Left ventricle myocardium inferior (tissue), 1 donor: ENCODE measurements at places on chromosomes 11 and 22.

DNA sequence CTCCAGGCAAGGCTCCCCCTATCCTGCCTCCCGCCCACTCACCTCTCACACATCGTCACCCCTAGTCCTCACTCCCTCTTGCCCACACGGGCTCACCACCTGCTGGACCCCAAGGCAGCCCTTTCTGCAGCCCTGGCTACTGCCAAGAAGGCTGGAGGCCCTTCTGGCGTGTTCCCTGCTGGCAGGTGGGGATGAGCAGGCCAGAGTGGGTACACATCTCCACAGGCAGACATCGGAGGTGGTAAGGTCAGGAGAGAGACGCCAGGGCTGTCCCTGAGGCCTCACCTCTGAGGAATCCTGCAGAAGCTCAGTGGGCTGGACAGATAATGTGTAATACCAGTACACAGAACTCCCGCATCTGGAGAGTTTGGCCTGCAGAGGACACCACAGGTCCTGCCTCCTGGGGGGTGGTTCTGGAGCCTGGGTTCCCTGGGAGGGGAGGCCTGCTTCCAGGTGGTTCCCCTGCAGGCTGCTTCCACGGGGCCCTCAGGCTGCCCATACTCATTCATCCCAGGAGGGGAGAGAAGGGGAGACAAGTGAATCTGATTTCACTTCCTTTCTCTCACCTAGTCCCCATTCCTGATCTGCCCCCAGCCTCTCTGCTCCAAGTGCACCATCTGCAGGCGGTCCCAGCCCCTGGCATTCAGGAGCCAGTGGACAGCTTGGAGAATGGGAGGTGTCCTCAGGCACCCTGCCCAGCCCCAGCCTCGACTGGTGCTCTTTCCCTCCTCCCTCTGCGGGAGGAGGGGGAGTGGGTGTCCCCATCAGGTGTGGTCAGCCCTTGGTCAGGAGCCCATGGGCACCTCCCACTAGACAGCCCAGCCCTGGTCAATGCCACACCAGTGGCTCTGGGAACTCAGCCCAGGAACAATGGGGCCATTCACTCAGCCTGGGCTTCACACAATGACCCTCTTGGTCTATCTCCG is 6.1 kb upstream of the CHST1 start:
- no peak for DNase-seq

DNA sequence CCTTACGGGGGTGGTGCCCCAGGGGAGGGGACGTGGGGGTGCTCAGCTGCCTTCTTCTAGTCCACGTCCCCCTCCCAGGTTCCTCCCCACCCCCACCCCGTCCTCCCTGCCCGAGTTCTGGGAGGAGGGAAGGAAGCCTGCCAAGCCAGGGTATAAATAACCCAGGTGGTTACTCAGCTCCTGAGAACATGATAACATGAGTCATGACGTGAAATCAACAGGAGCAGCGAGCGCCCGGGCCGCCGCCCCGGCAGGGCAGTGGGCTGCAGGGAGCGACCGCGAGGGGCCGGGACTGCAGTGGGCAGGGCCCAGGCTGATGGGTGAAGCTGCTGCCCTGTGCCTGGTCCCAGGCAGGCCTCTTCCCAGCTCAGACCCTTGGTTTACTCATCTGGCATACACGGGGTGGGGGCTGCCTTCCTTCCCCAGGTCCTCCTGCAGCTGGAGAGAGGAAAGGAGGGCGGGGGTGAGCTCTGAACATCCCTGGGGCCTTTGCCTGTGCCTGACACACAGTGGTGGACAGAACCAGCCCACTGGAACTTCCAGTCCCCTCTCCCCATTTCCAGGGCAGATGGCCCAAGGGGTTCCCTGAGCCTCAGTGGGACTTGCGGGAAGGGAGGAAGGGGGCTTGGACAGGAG is 8.8 kb upstream of the PDGFB start:
- peak; percentile 67 for DNase-seq

- DNase-seq: no peak
Observed at GRCh38 chr11:102760344-102761035, 19.9 kb downstream of the MMP10 start.

GRCh38 chr22:43777286-43777685 is 34.8 kb downstream of the EFCAB6 start:
- DNase-seq: no peak

GRCh38 chr11:14934641-14935351 is 37.4 kb downstream of the CALCA start:
- no peak for DNase-seq

- no peak for DNase-seq
Observed at GRCh38 chr11:39209981-39210380, 2249.5 kb downstream of the LRRC4C start.

DNA sequence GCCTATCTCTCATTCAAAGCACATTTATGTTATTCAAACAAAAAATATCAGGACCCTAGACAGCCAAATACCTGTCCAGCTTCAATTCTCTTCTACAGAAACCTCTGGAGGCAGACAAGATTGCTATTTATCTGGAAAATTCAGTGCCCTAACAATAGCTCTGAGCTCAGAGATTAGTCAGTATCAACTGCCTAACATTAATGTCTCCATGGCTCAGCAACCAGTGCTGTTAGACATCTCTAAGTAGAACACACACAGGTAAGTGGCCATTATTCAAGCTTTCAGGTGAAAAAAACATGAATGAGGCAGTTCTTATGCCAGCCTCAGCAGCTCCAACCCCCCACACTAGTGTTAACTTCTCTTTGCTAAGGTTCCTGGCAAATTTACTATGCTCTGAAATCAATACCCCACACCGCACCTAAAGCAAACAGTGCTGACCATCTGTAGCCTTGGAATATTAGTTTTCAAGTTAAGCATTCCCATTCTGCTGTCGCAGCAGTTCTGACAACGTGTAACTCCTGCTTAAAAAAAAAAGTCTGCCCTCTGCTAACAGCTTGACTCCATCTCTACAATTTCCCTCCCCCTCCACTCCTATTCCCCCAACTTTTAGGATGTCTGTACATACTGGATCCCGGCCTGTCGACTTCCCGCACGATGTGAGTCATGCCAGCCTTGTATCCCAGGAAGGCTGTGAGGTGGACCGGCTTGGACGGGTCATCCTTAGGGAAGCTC is 1.5 kb downstream of the RPL3 start:
- DNase-seq: no peak

GRCh38 chr11:73716153-73717056 is 44.5 kb downstream of the RAB6A start:
- DNase-seq: no peak

DNA sequence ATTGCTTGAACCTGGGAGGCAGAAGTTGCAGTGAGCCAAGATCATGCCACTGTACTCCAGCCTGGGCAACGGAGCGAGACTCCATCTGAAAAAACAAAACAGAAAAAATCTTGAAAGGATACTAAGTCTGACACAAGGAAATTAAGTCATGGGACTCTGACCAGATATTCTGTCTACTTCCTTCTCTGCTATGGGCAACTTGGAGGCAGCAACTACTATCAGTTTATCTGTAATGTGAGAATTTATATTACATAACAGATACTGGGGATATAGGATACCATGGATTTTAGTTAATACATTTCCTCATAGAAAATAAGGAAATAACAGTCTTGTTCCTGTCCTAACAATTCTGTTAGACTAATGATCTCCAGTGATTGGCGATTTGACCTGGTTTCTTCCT is 1.6 kb upstream of the SGSM3 start:
- no peak for DNase-seq

- DNase-seq: no peak
Observed at GRCh38 chr22:25177226-25177625, 22.4 kb upstream of the CRYBB3 start.

DNA sequence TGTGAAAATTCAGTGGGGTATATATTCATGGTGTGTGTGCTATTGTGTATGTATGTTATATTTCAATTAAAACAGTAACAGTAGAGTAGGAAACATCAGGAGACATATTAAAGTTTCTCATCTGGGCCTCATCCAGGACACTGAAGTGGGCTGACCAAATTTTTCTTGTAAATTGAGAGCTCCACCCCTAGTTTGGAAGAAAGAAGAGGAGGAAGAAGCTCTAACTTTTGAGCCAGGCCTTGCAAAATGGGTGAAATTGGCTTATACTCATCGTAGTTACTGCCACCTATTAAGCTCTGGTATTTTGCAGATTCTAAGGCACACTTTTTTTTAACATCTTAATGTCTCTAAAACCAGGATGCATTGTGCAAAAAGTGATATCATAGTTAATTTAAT is 33.7 kb downstream of the TSPAN18 start:
- no peak for DNase-seq

DNA sequence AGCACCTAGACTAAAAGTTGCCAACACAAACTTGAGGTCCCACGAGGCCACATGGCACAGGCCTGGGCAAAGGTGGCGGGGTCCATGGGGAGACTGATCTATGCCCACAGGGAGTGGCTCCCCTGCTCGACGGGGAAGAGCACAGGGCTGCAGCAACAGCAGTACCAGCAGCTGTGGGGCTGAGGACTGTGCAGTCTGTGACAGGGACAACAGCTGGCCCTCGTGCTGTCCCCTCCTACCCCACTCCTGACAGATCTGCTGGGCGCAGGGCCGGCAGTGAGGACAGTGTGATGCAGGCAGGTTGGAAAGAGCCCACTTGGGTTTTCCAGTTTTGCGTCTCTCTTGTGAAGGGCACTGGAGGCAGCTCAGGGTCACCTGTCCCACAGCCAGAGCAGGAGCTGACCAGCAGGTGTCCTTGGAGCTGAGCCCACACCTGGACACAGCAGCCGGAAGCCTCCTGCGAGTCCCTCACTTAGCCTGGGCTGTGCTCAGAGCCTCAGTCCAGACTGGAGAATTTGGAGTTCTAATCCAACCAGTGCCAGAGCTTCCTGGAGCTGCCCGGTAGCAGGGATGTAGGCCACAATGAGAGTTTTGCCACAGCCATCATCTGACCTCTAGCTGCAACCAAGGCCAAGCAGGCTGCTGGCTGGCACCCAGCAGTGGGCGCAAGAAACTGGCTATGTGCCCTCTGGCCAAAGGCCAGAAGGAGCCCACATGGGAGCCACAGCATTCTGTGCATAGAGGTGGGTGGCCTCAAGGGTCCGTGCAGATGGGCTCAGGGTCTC is 3.6 kb upstream of the GAS2L1 start:
- DNase-seq: no peak

DNA sequence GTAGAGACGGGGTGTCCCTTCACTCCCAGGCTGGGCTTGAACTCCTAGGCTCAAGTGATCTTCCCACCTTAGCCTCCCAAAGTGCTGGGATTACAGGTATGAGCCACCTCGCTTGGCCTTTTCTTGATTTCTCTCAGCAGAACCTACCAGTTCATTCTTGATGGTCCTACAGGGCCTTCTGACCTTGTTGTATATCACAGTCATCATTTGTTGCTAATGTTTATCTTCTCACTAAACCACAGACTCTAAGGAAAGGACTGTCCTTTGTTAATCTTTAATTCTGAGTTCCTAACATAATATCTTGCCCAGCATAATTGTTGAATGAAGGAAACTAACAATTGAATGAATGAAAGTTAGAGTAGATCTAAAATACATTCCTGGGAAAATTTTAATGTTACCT is 22.0 kb upstream of the ZC3H12C start:
- DNase-seq: no peak

GRCh38 chr11:22957786-22958185 is 97.5 kb upstream of the CCDC179 start:
- DNase-seq: no peak

GRCh38 chr11:124892146-124892545 is 5.5 kb downstream of the ROBO4 start:
- DNase-seq: no peak

DNA sequence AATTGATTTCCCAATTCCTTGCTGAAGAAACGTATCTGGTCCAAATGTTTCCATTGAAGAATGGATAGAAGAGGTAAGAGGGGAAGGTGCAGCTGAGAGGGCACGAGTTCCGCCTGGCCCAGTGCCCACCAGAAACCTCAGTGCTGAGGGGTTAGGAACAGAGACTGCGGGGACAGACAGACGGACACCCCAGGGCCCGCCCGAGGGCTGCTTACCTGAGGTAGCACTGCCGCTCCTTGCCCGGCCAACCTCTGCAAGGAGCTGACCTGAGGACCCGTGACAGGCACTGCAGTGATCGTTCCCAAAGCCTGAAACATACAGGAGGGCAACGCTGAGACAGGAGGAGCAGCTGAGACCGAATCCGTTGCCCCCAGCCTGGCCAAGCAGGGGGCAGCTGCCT is 89.6 kb downstream of the PHF21B start:
- DNase-seq: peak; percentile 5

GRCh38 chr22:31871480-31871879 is 72.9 kb upstream of the YWHAH start:
- no peak for DNase-seq

DNA sequence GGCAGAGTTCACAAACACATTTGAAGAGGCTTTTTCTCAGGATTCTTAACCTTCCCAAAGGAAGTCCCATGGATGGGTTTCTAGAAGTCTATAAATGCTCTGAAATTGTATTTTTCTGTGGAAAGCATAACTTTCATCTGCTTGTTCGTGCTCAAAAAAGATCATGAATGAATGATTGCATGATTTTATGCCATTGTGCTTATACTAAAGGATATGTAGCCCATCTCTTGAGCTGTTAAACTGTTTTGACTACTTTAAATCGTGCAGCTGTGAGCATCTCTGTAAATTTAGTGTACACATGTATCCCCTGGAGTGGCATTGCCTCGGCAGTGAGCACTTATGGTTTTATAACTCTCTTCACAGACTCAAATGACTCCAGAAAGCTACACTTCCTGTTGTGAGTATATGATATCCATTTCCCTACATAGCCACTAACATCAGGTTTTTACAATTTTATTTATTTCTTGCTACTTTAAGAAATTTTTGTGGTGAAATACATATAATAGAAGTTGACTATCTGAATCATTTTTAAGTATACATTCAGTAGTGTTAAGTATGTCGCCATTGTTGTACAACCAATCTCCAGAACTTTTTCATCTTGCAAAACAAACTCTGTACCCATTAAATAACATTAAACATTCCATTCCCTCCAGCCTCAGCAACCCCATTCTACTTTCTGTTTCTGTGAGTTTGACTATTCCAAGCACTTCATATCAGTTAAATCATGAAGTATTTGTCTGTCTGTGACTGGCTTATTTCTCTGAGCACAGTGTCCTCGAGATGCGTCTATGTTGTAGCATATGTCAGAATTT is 8.0 kb downstream of the NEAT1 start:
- no peak for DNase-seq

GRCh38 chr11:94602430-94603372 is 35.5 kb downstream of the PIWIL4 start:
- DNase-seq: peak; percentile 40

- no peak for DNase-seq
Observed at GRCh38 chr22:46635756-46636155, 15.6 kb downstream of the GRAMD4 start.

DNA sequence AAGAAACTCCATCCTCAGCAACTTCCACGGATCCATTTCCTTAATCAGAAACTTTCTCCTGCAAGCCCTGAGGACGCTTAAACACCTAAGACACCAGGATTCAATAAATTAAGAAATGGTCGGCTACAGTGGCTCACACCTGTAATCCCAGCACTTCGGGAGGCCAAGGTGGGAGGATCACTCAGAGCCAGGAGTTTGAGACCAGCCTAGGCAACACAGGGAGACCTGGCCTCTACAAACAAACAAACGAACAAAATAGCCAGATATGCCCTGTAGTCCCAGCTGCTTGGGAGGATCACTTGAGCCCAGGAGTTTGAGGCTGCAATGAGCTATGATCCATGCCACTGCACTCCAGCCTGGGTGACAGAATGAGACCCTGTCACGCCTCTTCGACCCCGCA is 46.7 kb downstream of the RPUSD4 start:
- peak; percentile 0 for DNase-seq
